NCI-H446 treated with DMSO at 0.1 percent for 48 hours (cell line): ENCODE measurements at places on chromosomes 6 and 20.

DNA sequence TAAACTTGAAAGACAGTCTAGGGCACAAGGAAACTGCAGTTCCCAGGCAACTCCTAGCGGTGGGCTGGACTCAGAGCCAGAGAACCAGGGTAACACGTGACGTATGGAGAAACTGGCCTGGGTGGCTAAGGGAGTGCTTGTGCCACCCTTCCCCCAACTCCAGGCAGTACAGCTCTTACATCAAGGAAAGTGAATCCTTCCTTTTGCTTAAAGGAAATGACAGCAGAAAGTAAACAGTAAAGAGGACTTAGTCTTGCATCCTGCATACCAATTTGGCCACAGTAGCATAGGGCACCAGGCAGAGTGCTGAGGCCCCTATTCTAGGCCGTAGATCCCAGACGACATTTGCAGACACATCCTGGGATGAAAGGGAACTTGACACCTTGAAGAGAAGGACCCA, 322.8 kb downstream of the CD109 start:
- no peak for DNase-seq

GRCh38 chr6:27518881-27519795, 46.2 kb upstream of the ZNF184 start:
- peak; percentile 70 for DNase-seq

GRCh38 chr6:117451671-117452070, 25.9 kb upstream of the ROS1 start:
- no peak for DNase-seq

GRCh38 chr6:6886886-6887285, 220.9 kb upstream of the RREB1 start:
- no peak for DNase-seq

DNA sequence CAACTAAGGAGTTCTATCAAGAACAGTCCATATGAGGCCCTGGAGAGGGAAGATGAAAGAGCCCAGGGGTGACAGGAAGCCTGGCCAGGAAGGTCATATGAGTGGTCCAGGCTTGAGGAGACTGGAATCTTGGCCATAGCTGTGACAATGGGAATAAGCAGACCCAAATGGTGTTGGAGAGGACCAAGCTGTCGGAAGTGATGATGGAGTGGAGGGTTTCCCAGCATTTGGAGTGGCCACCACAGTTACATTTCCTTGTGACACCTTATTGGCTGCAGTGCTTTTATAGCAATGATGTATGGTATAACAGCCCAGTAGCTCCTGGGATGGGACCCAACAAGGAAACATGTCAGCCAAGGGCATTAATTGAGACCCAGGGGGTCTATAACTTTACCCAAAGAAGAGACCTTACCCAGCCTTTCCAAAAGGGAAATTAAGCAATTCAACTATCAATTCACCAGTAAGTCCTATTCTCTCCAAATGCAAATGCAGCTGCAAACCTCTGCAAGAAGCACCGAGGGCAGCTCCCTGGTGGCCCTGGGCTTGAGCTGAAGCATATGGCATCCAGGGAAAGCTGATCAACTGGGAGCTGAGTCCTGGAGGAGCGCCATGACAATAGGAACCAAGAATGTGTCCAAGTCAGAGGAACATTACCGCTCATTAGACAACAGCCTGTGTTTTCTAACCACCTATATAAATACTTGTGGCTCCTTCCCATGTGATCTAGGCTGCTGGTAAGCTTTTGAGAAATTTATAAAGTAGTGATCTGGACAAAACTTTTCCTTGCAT, 219.4 kb downstream of the SOD2 start:
- DNase-seq = peak; percentile 63

GRCh38 chr6:145673504-145673903, 61.8 kb downstream of the EPM2A start:
- DNase-seq = no peak

GRCh38 chr20:57509665-57510237, 15.2 kb downstream of the CTCFL start:
- no peak for DNase-seq
